Lower lobe of right lung (tissue), 2 donors: ENCODE measurements at places on chromosomes 3 and 15.

- DNase-seq: no peak
These were observed 238.5 kb upstream of the LRRN1 start for GRCh38 chr3:3560591-3561311.

GRCh38 chr3:50245831-50246516, 10.0 kb downstream of the GNAI2 start:
- DNase-seq: peak; percentile 95

DNA sequence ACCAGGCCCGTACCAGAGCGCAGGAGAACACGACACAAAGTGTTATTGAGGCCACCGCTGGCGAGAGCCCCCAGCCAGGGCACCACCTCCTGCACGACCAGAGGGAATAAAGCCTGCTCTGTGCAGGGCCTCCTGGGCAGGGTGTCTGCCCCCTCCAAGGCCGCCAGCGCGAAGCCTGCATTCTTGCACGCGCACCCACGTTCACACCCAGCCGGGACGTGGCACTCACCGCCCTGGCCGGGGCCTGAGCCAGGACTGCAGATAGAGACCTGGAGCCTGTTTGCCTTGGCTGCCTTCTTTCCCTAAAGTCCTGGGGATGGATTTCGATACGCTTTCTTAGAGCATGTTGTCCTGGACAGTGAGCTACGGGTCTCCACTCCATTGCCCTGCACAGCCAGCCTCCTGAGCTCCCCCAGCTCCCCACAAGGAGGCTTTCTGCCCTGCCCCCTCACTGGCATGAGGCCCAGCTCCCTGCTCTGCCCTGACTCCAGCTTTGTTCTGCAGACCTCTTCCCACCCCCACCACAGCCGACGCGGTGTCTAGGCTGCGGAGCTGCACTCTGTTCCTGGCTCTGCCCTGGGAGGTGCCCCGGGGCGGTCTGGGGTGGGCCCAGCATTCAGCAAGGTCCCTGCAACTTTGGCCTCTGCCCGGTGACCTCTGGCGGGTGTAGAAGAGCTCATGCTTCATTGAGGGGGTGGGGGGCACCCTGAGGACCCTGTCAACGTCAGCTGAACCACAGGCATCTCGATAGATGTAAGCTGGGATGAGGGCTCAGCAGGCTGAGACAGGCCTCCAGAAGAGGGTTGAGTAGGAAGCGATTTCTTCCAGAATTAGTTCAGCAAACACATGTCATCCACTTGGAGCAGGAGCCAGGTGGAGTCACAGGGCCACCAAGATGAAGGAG, 145.0 kb downstream of the LRRK1 start:
- DNase-seq: peak; percentile 46

GRCh38 chr3:38657369-38657768, 7.9 kb upstream of the SCN5A start:
- no peak for DNase-seq

- no peak for DNase-seq
These were observed 1.5 kb downstream of the DIS3L start for GRCh38 chr15:66294932-66295235.

DNA sequence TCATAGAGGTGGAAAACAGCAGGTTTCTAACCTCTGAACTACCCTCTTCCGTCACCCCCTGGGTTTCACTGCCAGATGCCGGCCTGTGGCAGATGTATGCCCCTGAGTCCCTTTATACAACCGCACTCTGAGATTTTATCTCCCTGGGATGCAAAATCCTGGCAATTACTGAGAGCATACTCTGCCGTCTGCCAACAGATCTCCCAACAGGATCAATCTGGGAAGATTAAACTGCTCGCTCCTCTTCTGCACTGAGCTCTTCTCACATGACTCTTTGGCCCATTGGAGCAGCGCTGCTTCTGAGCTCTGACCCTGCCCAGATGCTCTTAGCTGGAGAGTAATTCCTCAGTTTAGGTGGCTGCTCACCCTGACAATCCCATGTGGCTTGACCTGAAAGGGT, 133.2 kb downstream of the LIPC start:
- no peak for DNase-seq

GRCh38 chr3:138624518-138624917, 15.9 kb downstream of the FAIM start:
- DNase-seq: no peak

DNA sequence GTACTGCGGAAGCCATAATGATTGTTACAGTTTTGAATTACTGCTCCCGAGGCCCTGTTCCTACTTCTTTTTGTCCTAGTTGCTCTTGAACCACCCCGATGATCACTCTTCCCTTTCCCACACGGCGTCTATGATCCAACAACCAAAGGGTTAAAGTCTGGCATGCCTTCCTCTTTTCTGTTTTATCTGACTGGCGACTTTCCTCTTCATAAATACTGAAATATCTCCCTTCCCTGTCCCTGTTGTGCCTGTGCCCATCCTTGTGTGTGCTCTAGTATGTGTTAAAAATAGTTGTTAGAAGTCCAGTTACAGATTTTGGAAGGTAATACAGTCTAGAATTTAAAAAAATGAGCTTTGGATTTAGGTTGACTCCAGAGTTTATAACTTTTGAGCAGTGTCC, 83.6 kb downstream of the AKAP13 start:
- no peak for DNase-seq

GRCh38 chr15:40091861-40092255, 16.8 kb downstream of the BMF start:
- no peak for DNase-seq

GRCh38 chr3:13564751-13565560, 16.0 kb downstream of the FBLN2 start:
- DNase-seq: peak; percentile 28

- DNase-seq: no peak
These were observed 74.9 kb upstream of the IQSEC1 start for GRCh38 chr3:13148126-13148525.
